ENCODE measurements at places on chromosomes 1 and 21.

DNA sequence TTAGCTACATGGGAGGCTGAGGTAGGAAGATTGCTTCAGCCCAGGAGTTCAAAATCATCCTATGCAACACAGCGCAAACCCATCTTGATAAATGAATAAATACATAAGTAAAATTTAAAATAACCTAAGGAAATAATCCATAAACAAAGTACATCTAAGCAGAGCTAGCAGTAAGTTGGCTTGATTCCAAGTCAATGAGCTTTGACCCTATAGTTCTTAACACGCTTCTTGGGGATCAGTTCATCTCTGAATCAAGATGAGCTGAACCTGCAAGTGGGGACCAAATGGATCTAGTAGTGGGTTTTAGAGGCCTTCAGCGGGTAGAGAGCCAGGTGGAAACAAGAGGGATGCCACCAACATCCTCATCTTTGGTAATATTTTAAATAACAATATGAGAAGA, 31.5 kb upstream of the PHGDH start:
- DNase-seq: no peak

DNA sequence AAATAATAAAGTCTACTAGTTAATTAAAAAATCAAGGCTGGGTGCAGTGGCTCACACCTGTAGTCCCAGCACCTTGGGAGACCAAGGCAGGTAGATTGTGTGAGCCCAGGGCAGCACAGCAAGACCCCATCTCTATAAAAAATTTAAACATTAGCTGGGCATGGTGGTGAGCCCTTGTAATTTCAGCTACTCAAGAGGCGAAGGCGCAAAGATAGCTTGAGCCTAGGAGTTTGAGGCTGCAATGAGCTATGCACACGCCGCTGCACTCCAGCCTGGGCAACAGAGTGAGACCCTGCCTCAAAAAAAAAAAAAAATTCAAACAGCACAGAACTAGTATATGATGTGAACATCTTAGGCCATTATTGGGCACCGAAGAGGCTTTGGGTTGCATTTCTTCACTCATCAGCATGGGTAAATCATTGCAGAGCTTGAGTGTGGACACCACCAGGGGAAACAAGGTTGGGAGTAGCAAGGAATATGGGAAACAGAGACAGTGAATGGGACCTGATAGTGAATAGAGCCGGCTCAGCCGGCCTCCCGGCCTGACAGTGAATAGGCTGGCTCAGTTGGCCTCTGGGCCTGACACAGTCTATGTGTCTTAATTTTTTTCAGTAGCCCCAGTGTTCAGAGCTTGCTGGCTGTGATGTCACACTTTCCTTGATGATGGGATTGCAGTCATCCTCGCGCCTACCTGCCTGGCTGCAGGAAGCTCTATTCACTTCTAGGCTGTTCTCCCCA, 89.1 kb upstream of the ERRFI1 start:
- no peak for DNase-seq

GRCh38 chr21:45285266-45285931, 2.3 kb downstream of the POFUT2 start:
- DNase-seq: no peak

DNA sequence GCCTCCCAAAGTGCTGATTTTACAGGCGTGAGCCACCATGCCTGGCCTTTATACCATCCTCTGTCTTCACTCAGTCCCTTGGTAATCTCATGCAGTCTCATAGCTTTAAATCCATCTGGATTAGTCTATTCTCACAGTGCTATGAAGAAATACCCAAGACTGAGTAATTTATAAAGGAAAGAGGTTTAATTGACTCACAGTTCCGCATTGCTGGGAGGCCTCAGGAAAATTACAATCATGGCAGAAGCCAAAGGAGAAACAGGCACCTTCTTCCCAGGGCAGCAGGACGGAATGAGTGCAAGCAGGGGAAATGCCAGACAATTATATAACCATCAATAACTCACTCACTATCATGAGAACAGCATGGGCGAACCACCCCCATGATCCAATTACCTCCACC, 49.1 kb upstream of the CPLANE2 start:
- DNase-seq: no peak

- DNase-seq: no peak
Observed at GRCh38 chr1:53971718-53972117, 25.6 kb downstream of the LRRC42 start.
